ENCODE measurements at places on chromosomes 3 and 15. TPM values are rescaled to one million over a fixed set of nuclear protein-coding genes. Genes with fewer than 3 reads are reported as not detected.

Gene SCN5A
- total RNA-seq, result not detected

Gene TRIM42
- not detected for total RNA-seq

Gene KCNAB1
- total RNA-seq, result 0.17 TPM

Gene AP3B2
- total RNA-seq, result 5.5 TPM

Gene NMNAT3
- total RNA-seq, result 3.2 TPM

All from mammary epithelial cell (primary cell).